Cerebellum (tissue), 4 donors: ENCODE measurements at places on chromosomes 3 and 15.

DNA sequence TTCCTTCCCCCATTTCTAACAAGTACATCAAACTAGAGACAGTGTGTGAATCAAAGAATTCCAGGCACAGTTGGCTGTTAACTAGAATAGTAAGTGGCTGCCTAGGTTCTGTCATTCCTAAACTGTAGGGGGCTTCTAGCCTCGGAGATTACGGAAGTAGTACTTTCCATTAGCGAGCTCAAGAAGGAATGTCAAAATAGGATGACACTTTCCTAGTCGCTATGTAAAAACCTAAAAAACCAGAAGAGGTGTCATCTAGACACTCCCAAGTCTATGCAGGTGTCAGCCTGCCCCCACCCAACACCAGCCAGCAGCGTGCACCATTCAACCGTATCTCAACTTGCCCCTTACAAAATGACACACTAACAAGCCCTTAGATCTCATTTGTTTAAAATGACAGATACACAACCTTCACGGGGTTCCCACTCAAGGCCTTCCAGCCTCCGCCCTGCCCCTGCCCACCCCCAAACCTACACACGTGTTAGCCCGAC, 874 bp downstream of the INO80 start:
- DNase-seq = peak; percentile 7

DNA sequence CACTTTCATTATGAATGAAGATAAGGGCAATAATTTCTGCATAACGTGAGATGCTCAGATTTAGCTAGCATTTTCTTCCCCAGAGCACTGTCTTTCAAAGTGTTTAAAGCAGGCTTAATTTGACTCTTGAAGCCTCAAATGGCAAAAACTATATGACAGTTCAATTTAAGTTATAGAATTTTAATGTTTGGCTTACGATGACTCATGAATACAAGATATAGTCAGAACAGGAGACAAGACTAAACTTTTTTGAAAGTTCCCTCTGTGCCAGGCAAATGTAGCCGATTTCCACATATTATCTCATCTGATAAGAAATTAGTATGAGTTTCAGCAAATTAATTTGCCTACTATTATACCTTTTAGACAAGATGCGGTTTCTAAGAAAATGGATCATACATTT, 19.6 kb downstream of the ABI3BP start:
- no peak for DNase-seq

- DNase-seq = no peak
Measured at GRCh38 chr3:155184011-155184410, 103.9 kb downstream of the MME start.

- DNase-seq = no peak
Measured at GRCh38 chr15:44246521-44247268, 41.8 kb upstream of the GOLM2 start.

- no peak for DNase-seq
Measured at GRCh38 chr15:78146425-78147154, 2.6 kb upstream of the IDH3A start.

DNA sequence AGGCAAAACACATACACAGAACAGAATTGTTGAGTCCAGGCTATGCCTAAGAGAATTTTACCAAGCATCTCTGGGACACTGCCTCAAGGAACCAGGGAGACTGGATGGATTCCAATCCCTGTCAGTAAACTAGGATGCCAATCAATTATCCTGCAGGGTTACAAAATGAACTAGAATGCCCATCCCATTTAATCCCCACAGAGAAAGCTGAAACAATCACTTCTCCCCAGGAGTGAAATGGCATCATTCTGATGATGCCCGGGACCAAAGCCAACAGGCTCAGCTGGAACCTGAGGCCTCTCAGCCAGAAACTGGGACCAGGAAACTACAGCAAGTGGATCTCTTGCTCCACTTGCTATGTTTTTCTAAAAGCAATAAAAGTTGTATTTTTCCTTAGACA, 130.0 kb upstream of the TJP1 start:
- peak; percentile 61 for DNase-seq

DNA sequence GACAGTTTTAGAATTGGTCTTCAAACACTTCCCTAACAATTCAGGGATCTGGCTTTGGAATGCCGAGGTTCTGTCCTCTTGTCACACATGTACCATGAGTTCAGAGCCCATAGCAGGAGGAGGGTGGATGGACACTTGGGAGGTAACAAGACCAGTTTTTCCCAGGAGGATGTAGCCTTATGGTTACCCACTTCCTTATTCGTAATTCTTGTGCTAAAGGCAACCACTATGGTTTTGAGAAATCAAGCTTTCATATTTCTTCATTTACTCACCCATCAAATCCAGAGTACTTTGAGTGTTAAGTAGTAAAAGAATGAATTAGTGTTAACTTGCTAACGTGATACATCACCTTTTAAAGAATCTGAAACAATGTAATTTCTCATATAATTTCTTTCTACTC, 479.6 kb upstream of the ALCAM start:
- no peak for DNase-seq

- DNase-seq = no peak
Measured at GRCh38 chr3:131881777-131882176, 153.0 kb downstream of the CPNE4 start.

GRCh38 chr3:40572588-40572987, 47.8 kb downstream of the ZNF621 start:
- no peak for DNase-seq

DNA sequence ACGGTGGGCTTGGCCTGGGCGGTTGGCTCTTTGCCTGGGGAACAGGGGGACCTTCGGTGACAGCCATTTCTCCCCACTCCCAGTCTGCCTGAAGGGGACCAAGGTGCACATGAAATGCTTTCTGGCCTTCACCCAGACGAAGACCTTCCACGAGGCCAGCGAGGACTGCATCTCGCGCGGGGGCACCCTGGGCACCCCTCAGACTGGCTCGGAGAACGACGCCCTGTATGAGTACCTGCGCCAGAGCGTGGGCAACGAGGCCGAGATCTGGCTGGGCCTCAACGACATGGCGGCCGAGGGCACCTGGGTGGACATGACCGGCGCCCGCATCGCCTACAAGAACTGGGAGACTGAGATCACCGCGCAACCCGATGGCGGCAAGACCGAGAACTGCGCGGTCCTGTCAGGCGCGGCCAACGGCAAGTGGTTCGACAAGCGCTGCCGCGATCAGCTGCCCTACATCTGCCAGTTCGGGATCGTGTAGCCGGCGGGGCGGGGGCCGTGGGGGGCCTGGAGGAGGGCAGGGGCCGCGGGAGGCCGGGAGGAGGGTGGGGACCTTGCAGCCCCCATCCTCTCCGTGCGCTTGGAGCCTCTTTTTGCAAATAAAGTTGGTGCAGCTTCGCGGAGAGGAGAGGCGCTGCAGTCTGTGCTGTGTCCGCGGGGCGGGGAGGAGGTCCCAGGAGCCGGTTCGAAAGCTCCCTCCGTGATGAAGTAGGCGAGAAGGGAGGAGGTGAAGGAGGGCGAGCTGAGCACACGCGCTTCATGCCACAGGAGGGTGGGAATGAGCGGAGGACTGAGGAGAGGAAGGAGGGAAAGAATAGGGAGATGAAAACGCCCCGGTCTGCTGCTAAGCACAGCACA, 9.6 kb downstream of the CLEC3B start:
- DNase-seq = peak; percentile 54

- DNase-seq = no peak
Measured at GRCh38 chr3:58112185-58112535, 98.6 kb downstream of the DNASE1L3 start.

- no peak for DNase-seq
Measured at GRCh38 chr3:12566976-12567375, 10.1 kb downstream of the MKRN2 start.

- DNase-seq = no peak
Measured at GRCh38 chr3:17894434-17895060, 152.1 kb upstream of the TBC1D5 start.

DNA sequence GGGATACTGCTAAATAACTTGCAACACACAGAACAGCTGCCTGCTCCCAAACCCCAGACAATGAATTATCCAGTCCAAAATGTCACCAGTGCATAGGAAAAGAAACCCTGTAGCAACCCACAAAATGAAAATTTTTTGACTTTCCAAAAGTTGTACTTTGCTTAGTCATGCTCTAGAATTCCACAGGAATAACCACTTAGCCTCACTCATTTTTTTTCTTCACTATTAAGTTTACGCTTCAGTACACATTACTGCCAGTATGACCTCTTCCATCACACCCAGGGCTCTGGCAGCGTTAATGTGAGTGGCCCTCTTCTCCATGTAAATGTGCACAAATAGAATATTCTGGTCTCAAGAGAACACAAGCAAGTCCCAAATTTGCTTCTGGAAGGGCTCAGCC, 259.8 kb downstream of the MAGI1 start:
- no peak for DNase-seq

- DNase-seq = no peak
Measured at GRCh38 chr3:134054231-134054630, 24.5 kb upstream of the SLCO2A1 start.

- DNase-seq = no peak
Measured at GRCh38 chr3:22746221-22746620, 456.9 kb upstream of the UBE2E2 start.

- no peak for DNase-seq
Measured at GRCh38 chr3:123467046-123467445, 18.2 kb upstream of the ADCY5 start.

DNA sequence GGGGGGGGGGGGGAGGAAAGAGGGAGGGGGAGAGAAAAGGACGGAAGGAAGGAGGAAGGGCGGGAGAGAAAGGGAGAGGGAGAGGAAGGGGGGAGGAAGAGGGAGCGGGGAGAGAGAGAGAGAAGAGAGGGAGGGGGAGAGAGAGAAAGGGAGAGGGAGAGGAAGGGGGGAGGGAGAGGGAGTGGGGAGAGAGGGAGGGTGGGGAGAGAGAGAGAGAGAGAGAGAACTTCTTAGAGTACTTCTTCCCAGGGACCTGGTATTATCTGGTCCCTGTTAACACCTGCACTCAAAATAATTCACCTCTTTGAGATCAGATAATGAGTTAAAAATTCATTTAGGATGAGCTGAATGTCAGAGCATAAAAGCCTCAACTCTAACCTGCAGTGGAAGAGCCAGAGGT, 1.1 kb downstream of the SEC13 start:
- no peak for DNase-seq

DNA sequence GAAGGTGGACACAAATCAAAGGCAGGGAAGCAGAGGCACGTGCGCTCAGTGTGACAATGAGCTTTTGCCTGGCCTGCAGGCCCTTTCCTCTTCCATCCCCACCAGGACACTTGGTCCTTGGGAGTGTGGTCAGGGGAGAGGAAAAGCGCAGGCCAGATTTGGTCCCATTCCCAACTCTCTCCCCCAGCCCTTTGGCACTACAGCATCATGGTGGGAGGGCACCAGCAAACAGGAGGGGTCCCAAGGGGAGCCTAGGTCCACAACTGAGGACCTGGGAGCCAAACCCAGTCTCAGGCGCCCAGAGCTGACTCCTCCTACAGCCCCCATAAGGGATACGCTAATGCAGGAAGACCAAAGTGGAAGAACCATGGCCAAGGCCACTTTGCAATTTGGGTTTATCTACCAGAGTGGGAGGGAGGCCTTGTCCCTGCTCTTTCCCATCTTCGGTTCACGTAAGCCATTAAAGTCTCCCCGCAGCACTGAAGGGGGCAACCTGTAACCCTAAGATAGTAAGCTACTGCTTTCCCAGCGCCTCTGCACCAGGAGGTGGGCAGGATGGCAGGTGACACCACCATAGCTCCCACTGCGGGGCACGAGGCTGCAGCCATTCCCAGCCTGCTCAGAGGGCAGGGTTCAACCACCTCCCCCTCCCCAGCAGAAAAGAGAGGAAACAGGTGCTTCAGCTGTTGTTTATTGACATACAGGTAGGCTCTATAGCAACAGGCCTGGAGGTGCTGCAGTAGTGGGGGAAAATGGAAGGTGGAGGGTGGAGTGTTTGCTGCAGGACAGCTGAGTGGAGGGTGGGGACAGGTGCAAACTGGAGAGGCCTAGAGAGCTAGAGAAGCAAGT, 993 bp upstream of the GRAMD2A start:
- DNase-seq = no peak

DNA sequence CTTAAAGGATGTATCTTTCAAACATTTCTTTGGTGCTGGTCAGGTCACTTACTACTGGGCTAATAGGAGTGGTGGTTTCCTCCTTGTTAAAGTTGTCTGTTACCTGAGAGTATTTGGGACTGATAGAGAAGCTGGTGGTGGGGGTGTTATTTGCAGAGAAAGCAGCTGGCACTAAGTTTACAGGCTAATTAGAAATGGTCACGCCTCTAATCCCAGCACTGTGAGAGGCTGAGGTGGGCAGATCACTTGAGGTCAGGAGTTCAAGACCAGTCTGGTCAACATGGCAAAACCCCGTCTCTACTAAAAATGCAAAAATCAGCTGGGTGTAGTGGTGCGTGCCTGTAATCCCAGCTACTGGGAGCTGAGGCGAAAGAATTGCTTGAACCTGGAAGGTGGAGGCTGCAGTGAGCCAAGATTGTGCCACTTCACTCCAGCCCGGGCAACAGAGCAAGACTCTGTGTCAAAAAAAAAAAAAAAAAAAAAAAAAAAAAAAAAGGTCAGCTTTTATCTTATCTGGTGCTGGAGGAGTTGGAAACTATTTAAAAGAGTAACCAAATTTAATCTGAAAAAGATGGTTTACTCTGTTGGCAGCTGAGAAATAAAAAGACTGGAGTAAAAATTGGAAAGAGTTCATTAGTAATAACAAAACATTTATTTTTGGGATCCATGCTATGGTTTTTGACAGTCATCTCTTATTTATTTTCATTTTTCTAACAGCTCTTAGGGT, 332.6 kb downstream of the PTPRG start:
- no peak for DNase-seq

DNA sequence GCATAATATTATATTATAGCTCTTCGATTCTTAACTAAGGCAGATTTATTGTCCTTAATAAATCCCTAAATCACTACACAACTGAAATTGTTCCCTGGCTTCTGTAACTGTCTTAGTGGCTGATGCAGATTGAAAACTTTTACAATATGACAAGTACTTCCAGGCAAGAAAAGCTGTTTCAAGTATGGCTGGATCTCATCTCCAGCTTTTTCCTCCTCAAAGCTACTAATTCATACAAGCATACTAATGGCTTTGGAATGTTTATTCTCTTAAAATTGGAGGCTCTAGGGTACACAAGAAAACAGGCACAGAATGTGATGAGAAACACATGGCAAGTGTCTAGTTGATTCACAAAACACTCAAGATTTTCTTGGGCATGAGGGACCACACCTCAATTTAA, 351.5 kb upstream of the ICE2 start:
- DNase-seq = no peak

DNA sequence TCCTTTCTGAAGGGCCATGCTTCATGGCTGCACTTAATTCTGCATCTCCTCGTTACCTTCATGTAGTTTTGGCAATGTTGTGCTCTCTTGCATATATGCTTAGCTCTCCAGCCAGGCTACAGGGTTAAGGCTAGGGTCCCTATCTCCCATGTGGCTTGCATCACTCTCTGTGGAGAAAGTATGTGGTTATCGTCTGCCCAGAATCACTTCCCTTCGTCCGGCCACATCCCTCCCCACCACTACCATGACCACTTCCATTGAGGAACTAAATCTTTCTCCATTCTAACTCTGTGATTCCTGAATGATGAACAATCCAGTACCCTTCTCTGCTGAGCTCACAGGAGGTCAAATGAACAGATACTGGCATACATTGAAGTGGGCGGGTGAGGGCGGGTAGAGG, 34.0 kb downstream of the WWTR1 start:
- DNase-seq = no peak
